ENCODE measurements at places on chromosomes 4 and X. TPM values are rescaled to one million over a fixed set of nuclear protein-coding genes. Genes with fewer than 3 reads are reported as not detected.

GRCh38 chrX:71928856-71929255 is 18.2 kb downstream of the NHSL2 start:
- no peak for DNase-seq

The F8A2 gene
- total RNA-seq, result not detected

The GUCY1A1 gene
- total RNA-seq, result 0.14 TPM

GRCh38 chr4:53861856-53862610 is 202.4 kb downstream of the CHIC2 start:
- no peak for DNase-seq

GRCh38 chr4:55499495-55499894 is 47.2 kb downstream of the CLOCK start:
- no peak for DNase-seq

The SHROOM4 gene
- total RNA-seq, result not detected

The RIBC1 gene
- 1.1 TPM for total RNA-seq

DNA sequence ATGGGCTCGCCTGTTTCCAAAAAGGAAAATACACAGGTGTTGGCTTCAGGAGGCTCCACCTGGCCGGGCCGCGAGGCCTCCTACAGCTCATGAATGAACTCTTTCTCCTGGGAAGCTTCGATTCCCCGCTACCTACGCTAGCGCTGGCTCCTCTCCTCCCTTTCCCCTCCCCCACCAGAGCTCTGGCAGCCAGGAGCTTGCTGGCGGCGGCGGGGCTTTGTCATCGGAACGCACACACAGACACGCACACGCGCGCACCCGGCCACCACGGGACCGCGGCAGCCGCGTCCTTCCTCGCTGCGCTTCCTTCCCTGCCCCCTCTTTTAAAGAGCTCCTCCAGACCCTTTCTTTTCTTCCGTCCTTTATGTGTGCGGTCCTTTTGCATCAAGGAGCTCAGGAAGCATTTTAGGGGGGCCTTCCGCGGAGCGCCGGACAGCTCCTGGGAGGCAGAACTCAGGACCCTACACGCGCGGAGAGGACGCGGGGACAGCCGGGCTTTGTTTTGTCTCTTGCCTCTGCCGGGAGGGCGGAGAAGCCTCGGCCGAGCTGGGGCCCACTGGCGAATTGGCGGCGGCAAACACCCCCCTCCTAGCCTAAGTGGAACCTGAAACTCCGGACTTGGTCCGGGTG is 70.2 kb upstream of the BCOR start:
- DNase-seq, result no peak

GRCh38 chr4:175166020-175166419 is 247.9 kb downstream of the ADAM29 start:
- DNase-seq, result no peak

DNA sequence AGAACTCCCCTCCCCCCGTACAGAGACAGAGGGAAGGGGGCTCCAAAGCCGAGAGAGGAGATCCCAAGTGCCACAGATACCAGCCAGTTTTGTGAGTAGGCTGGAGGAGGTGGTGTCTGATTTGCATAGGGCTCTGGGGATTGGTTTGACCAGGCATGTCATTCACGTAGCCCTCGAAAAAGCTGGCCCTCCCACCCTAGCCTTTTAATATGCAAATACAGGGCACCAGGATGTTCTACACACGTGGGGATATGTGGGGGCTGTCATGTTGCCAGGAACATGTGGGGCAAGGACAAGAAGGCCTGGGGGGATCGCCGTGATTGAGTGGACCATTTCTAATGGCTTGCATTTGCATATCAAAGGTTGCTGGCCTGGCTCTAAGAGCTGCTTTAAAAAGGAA is 272.9 kb downstream of the PPP1R2C start:
- DNase-seq, result no peak

The TRAPPC11 gene
- total RNA-seq, result 18.9 TPM

GRCh38 chrX:130715299-130715698 is 187.7 kb downstream of the ENOX2 start:
- DNase-seq, result no peak

- no peak for DNase-seq
Measured at GRCh38 chr4:88807499-88807898, 109.9 kb upstream of the NAP1L5 start.

DNA sequence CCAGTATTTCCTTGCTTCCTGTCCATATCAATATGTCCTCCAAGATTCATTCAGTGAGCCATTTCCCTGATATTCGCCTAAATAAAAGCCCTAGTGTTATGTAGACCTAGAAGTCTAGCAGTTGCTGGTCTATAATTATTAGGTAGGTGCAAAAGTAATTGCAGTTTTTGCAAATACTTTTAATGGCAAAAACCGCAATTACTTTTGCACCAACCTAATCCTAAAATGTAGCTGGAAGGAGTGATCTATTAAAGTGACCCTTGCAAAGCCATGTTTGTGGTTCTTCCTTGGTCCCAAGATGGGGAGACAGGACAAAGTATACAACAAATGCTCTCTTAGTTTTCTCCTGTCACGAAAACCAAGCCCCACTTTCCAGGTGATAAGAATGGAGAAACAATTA is 193.0 kb downstream of the IDS start:
- DNase-seq, result no peak

The SH3D19 gene
- total RNA-seq, result not detected

The PPP1R2C gene
- not detected for total RNA-seq

The TLR2 gene
- 1.2 TPM for total RNA-seq

The TEX13D gene
- total RNA-seq, result not detected

GRCh38 chr4:73257651-73258435 is 755 bp downstream of the ANKRD17 start:
- DNase-seq, result peak; percentile 6

DNA sequence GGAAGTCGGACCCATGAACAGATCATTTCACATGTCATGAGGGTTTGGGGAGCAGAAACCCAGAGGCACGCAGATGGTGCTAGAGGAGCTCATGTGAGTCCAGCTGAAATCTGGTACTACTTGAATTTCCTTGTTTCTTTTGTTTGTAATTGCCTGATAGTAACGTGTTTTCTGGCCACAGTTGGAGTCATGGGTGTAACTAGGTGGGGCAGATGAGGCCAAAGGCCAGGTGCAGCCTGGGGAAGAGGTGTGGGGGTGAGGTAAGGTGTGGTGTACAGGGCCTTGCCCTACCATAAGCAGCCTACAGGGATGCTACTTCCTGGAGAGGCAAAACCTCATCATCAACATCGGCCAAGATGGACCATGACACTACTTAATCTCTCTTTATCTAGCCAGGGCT is 271.4 kb downstream of the PTTG2 start:
- DNase-seq, result no peak

DNA sequence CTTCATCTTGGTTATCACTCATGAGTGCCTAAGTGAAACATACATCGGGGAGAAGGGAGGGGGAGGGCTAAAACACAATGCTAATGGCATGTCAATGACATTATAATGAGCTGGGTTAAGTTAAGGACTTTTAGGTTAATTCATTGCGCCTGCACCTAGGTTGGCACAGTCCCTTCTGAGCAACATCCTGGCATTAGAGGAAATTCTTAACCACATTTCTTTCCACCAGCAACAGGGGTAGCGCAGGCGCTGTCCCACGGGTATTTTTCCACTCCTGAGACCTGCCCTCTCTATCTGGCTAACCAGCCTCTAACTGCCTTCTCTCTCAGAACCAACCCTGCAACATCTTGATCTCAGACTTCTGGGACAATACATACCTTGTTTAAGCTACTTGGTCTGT is 39.0 kb upstream of the PROM1 start:
- DNase-seq, result peak; percentile 59

The RHOXF1 gene
- total RNA-seq, result not detected

The SMIM10L2A gene
- total RNA-seq, result 0.38 TPM

DNA sequence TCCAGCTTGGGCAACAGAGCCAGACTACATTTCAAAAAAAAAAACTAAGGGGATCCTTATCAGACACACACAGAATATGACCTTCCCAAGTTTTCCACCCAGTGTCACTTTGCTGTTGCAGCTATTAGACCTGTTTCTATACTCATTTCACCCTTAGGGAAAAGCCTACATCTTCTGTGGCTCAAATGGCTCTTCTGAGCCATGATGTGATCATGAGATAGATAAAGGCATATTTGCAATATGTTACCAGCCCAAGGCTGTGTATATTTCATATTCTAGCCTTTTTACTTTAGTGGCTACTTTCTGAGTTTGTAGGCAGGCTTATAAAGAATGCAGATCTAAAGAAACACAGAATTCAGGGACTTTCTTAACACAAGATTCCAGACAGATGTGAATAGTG is 19.3 kb downstream of the RS1 start:
- DNase-seq, result no peak

DNA sequence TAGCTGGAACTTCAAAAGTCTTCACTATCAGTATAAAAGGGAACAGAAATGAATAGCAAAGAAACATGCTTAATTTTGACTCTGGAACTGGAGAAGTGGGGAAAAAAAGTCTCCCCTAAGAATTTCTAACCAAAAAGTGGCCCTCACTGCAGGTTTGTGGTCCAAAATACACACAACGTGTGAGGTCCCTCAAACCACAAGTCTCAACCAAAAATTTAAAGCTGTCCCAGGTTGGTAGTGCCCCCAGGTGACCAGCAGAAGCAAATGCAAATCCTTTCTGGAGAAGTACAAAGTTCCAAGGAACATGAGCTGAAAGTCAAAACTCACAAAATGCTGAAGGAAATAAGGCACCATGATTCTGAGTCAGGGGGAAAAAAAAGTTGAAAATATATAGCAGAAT is 23.6 kb upstream of the VAMP7 start:
- DNase-seq, result no peak

- no peak for DNase-seq
Measured at GRCh38 chr4:39539089-39539611, 11.9 kb upstream of the UGDH start.

DNA sequence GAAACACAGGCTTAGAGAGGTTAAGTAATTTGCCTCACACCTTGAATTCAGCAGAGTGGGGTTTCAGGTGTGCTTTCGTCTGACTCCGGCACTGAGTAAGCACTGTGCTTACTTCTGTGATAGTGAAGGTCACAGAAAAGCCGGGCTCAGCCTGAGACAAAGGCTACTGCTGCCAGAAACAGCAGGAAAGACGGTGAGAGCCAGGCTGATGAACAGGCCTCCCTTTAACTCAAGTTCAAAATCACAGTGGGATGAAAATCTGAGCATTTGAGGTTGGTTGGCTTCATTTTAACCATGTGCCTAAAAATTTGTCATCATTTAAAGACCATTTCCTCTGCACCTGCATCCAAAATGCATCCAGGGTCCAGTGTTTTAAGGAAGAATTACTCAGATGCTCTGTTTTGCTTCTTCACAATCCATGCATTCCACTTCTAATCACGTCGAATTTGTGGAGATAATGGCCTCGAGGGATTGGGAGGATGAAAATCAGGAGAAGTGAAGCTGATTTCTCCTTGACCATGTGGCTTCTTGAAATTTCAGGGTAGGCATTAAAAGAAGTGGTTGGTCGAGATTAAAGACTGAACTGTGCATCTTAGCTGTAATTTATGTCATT is 121.2 kb upstream of the LNX1 start:
- DNase-seq, result no peak

The HMGB3 gene
- 31.9 TPM for total RNA-seq

DNA sequence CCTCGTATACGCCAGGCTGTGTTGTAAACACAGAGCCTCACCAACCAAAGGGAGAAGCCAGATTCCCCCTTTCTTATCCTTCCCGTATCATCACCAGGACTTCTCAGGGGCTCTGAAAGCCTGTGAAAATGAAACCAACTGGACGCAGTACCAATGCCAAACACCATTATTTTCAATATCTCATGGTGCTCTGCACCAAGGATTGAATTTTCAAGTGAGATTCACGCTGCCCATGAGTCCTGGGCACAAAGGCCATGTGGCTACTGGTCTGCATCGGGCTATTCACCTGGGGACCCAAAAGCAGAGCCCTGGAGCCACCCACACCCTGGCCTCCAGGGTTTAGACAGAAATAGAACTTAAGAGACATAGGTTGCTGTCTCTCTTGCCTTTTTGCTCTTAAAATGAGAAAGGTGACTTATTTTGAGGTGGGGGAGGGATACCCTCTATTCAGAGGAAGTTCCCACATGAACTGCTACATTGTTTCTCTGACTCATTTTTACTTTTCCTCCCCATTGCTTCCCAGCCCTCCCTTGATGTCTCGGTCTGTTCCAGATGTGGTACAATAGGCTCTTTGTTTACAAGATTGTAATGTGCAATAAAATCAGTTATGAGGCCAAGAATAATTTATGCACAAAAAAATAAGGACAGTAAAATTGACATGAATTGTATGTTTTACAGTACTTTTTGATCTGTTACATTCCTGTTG is 55.4 kb downstream of the MAML3 start:
- no peak for DNase-seq

The MTNR1A gene
- not detected for total RNA-seq

DNA sequence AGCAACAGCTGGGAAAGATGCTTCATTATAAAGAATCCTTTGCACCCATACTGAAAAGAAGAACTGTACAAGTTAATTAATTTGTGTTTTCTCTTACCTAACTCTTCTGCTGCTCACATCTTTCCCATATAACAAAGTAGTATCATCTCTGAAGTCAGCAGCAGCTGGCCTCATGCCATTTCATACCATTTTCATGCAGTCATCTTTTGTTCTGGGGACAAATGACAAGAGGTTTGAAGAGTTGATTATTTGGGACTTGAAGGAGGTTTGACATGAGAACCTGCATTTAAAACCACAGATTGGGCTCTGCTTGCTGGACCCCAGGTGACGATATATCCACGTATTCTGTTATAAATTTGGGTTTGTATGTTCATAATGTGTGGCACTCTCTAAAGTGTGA is 430.3 kb downstream of the SPRY1 start:
- no peak for DNase-seq

The FGF5 gene
- total RNA-seq, result not detected

Measured in activated naive CD8-positive, alpha-beta T cell treated with anti-CD3 and anti-CD28 coated beads for 36 hours (primary cell).